Stimulated activated CD4-positive, alpha-beta T cell treated with anti-CD3 and anti-CD28 coated beads, Interleukin-12 subunit alpha, Interleukin-12 subunit beta, amount 100 ng/mL, for 24 hours (primary cell): ENCODE measurements at places on chromosomes 2 and 18.

GRCh38 chr2:28752631-28753376, 1.2 kb downstream of the PPP1CB start:
- no peak for DNase-seq

- no peak for DNase-seq
Measured at GRCh38 chr18:74682991-74683297, 85.3 kb downstream of the ZNF407 start.

DNA sequence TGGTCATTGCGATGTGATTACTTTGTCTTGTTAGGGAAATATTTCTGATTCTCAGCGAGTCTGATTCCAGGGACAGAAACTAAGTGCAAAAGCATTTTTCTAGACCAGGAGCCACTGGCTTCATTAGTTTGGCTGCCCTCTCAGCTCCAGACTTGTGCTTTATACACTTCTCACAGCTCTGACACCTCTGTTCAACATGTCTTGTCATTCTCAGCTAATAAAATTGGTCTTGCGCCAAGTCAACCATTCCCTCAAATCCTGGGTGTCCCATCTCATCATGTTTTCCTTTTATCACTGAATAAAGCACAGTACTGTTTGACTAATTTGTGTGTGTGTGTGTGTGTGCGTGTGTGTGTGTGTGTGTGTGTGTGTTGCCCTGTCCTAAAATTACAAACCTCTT, 215.5 kb upstream of the EPHA4 start:
- no peak for DNase-seq

- DNase-seq = no peak
Measured at GRCh38 chr2:214730800-214731407, 78.6 kb downstream of the BARD1 start.

DNA sequence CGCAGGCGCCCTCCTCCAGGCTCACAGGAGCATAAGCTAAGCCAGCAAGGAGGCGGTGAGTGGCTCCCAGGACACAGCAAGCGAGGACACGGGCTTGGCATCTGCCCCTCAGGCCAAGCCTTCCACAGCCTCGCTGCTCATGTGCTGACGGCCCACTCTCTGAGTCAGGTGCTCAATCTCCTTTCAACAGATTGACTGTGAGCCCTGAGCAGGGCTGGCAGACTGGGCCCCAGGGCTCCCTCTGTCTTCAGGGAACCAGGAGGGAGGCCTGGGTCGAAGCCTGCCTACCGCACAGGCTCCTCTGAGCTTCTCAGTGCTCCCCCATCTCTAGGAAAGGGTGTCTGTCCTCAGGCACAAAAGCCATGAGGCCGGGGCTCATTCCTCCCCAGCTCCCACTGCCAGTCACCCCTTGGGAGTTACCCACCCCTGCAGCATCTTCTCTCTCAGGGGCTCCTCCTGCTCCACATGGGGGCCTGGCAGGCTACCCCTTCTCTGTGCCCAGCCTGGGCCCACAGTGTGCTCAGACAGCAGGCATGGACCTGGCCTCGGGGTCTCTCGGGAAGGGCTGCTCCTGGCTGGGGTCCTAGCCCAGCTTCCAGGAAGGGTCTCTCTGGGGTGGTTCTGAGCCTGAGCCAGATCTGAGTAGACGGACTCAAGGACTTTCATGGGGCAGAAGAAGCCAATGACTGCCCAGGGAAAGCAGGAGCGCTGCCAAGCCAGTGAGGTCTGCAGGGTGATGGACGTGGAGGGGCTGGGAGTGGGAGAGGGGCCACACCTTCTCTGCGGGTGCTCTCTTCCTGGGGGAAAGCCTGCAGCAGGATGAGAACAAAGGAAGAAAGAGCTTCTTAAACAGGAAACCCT, 138.0 kb upstream of the GPC1 start:
- DNase-seq = no peak

DNA sequence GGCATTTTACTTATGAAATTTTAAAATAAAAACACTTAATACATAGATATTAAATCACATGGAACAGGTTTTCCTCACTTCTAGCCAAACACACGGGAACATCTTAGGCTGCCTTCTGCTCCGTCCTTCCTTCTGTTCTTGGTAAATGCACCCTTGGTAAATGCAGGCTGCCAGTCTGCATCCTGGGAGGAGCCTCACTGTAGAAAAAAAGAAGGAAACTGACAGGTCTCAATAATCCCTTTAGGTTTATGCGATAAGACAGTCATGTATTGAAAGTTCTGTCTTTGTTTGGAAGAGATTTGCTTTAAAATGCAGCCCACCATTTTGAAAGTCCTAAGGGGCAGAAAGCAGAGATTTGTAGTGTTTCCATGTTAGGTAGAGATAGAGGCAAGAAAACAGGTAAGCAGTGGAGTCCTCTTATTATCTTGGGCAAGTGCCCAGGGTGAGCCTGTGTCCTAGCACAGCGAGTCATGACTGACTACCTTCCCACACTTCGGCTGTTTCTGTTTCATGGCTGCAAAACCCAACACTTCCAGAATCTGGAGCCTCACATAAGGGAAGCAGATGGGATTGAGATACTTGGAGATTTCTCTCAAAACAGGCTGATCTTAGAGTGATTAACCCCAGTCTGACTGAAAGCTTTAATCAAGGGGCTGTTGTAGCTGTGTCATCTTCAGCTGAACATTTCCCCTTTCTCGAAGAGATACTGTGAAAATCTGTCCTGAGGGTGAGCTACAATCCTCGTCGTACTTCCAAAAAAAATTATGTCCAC, 131.4 kb upstream of the MAP3K20 start:
- no peak for DNase-seq

DNA sequence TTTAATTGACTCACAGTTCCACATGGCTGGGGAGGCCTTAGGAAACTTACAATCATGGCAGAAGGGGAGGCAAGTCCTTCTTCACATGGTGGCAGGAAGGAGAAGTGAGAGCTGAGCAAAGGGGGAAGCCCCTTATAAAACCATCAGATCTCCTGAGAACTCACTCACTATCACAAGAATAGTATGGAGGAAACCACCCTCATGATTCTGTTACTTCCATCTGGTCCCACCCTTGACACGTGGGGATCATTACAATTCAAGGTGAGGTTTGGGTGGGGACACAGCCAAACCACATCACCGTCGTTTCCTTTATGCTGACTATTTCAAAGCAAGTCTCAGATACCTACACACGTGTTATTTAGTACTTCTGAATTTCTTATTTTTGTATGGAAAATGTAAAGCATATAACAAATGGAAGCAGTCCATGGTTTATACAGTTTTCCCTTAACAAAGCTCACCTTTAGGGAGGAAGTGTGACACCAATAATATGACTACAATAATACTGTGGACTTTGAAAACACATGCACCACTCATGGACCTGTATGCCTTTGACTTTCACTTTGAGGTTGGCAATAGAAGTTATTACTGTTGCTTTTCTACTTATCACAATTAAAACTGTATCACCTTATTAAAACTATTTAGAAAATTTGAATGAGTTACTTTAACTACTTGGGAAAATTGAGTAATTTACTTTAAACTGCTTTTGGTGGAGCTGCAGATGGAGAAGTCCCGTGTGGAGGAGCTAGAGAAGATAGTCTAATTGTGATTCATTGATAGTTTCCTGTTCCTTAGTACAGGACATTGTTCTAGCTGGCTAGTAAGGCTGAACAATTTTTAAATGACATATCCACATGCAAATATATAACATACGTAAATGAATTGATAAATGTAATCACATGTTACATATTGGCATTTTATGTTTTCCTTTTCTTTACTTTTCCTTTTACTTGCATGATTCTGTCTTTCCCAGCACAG, 37.3 kb downstream of the MTCL1 start:
- DNase-seq = no peak

DNA sequence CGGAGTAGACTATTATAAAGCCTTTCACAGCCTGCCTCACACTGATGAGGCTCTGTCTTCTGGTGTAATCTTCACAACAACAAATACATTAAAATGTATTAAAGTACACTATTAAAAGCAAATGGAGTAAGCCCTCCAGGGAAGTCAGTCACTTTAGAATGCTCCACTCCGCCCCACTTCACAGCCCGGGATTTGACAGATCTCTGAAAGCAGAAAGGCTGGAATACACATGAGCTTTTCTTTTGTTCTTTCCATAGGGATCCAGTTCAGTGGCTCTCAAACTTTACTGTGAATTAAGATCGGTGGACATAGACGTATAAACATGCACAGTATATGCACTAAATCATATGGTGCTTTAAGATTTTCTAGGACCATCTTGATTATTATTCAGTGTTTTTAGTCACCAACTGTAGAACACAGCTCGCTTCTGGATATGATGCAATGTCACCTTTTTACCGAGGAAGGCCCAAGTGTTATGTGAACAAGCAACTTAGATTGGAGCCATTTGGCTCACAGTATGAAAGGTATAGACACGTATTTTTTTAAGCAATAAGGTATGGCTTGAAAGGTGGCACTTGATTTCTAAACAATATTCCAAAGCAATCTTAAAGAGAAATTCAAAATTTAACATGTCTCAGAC, 151.1 kb downstream of the PRKCE start:
- DNase-seq = no peak

DNA sequence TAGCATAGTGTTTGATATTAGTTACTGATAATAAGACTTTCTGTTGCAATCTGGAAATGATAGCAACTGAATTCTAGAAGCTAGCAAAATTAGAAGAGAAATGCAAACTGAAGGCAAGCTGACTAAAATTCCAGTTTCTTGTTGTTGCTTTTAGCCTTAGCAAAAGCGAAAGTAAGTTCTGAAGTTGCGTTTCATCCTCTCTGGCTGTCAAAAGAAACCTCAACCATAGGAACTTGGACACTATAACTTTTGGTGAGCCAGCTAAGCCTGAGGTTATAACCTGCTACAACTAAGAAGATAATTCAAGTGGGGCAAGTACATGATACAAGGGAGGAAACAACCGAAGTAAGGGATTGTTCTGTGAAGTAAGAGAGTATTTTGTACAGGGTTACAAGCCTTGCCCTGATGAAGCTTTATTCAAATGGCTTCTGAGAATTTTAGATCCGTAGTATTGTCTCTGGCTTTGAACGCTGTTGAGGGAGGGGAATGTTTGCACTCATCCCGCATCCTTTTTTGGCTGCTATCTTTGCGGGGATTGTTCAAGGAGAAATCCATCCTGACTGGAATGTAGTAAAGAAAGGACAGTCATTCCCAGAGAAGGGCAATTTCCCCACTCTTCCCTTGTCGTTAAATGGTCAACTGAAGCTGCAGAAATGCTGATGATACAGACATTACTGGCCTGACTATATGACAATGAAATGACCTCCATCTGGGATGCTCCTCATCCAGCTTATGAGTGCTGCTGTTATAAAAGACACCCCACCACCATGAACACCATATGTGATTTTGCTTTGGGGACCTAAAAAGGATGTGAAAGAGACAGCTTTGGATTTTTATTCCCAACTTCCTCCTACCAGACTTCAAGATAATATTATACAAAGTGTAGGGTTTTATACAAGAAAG, 7.0 kb upstream of the TMX3 start:
- no peak for DNase-seq

- no peak for DNase-seq
Measured at GRCh38 chr2:96584017-96584416, 47.5 kb downstream of the ARID5A start.

GRCh38 chr2:223642506-223642905, 40.3 kb upstream of the SCG2 start:
- DNase-seq = no peak

DNA sequence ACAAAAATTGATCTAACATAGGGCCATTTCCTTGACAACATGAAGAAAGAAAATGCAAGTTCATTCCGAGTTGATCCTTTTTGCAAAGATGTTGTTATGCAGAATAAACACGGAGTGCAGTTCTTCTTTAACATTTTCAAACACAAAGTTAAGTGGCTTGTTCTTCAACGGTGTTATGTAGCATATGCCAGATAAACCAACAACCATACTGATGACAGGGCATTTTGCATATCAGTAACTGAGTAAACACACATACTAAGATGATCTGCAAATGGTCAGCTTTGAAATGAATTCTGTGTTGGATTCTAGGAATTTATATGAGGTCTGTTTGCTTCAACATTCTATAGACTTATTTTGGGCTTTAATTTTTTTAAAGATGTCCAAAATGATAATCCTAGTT, 266.4 kb downstream of the GPD2 start:
- DNase-seq = no peak

GRCh38 chr2:162082681-162083080, 8.7 kb upstream of the DPP4 start:
- DNase-seq = no peak

- DNase-seq = no peak
Measured at GRCh38 chr2:218010984-218011652, 8.3 kb upstream of the TNS1 start.

DNA sequence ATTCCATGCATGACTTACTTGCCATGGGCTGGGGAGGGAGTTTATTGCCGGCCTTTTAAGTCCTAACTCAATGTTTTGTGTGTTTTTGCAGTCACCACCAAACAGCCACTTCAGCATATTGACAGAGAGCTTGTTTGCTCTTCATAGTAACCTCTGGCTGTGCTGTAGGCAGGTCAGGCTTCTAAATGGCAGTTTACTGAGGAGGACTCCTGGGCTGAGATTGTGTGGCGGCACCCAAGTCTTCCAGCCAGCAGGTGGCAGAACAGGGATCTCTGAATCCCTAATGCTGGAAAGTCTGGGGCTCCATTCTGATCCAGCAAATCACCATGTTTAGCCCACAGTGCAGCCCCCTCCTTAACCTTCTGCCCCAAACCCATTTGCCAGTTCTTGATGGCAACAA, 121.2 kb downstream of the CAPN13 start:
- no peak for DNase-seq

DNA sequence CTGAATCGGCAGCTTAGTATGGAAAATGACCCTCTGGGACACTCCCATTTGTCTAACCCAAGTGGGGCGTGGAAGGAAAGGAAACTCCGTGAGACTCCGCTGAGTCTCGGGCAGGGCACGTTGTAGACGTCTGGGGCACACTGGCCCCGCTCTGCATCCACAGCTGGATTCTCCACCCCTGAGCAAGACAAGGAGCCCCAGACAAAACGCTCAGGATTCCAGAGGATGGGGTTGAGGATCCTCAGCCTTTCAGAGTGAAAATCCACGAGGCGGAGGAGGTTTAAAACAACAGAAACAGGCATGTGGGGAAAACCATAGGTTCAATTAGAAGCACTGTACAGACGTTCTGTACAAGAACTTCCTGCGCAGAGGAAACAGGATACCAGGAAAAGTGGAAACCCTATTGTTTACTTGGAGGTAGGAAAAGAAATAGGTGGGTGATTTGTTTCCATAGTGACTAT, 124.9 kb upstream of the ZNF236 start:
- DNase-seq = no peak

DNA sequence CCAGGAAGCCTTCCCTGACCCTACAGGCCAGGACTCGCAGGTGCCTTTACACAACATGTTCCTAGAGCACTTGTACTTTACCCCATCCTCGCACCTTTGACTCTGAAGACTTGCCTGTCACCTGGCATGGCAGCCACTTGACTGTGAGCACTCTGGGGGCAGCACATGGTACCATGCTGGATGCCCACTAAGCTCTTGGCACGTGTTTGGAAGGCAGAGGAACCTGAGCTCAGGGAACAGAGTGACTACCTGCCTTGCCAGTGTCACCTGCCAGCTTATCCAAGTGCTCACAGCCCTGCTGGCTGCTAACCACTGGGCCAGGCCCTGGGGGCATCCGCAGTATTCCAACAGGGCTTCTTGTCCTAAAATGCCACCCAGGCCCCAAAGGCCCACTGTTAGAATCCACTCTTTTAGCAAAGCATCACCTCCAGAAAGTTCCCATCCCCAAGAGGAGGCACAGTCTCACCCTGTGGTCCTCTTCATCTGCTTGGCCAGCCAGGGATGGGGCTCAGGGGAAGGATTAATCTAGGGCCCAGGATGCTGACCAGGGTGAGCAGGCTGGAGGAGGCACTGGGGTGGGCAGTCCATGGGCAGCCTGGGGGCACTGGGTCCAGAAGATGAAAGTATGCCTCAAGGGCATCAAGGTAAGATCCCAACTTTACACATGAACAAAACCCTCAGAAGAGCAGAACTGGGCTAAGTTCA, 57.0 kb downstream of the ZBTB7C start:
- DNase-seq = no peak
